Stimulated activated CD8-positive, alpha-beta memory T cell treated with anti-CD3 and anti-CD28 coated beads, Interleukin-15, amount 100 ng/mL, for 48 hours (primary cell): ENCODE measurements at places on chromosomes 5 and 9.

DNA sequence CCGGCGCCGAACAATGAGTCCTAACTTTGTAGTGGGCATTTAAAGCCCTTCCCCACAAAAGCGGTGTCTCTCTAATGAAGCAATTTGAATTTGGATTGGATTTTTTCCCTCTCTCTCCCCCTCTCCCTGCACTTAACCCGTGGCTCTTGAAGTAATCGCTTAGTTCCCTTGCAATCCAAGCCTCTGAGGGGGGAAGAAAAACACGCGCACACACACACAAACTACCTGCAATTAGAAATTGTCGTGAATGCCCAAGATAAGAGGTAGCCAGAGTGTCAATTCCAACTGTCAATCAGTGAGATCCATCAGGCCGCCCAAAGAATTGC, 1.2 kb downstream of the LHX6 start:
- no peak for DNase-seq

DNA sequence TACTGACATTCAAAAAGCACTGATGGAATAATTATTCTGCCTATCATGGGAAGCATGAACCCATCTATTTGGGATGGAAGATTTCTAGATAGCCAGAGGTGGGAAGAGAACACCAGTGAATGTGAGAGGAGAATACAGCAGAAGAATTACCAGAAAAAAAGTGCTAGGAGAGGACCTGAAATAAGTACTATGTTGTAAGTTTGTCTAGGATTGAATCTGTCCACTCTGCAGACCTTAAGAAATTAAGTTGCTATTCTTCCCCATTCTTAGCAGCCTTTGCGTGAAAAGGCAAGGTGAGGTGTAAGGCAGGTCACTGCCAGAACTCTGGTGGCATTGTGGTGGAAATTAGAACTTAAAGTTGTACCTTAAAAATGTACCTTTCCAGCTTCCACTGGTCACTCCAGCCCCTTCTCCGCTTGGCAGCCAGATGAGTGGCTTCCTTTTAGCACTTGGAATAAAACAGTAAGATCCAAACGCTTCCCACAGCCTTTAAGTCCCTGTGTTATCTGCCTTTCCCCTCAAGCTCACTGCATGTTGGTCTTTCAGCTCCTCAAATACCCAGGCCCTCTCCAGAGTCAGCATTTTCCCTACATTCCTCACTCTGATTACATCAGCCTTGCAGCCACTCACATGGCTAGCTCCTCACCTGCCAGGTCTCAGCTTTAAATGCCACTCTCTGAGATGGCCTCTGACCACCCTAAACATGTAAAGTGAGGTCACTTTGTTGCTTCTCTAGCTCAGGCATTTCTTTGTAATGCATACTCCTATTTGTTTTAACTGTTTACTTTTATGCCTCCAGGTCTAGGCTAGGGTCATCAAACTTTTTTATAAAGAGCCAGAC, 253.0 kb downstream of the EPB41L4A start:
- no peak for DNase-seq

- DNase-seq: no peak
These were observed 44.0 kb upstream of the PRUNE2 start for GRCh38 chr9:76949865-76950264.

GRCh38 chr9:126609191-126609590, 4.5 kb upstream of the LMX1B start:
- no peak for DNase-seq

- DNase-seq: no peak
These were observed 114.4 kb upstream of the FBXL7 start for GRCh38 chr5:15385553-15385952.

DNA sequence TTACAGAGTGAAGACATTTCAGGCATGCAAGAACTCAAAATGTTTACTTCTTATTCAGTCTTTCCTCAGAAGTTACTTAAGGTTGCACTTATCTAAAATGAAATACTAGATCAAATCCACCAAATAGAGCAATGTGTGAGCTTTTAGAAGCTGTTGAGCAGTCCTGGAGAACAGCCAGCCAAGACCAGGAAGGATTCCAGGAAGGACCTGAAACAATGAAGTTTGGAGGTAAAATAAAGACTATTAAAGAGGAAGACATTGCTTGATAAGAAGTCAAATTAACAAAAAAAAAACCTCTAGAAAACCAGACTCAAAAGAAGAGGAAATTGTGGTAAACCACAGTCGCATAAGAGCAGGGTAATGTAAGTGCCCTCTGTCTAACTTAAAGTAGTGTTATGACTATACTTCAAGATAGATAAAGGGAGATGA, 156.2 kb upstream of the S1PR3 start:
- no peak for DNase-seq

DNA sequence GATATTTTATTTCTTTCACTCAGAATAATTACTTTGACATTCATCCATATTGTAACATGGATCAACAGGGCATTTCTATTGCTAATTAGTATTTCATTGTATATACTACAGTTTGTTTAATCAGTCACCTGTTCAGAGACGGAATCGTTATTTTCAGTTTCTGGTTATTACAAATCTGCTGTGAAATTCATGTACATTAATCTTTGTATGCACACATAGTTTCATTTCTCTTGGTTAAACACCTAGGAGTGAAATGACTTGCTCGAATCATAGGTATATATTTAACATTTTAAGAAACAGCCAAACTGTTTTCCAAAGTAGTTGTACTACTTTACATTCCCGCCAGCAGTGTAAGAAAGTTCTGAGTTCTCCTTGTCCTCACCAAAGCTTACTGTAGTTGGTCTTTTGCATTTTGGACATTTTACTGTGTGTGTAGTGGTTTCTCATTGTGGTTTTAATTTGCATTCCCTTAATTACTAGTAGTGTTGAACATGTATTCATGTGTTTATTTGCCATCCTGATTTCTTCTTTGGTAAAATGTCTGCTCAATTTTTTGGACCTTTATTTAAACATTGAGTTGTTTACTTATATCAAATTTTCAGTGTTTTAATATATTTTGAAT, 198.2 kb downstream of the SAXO1 start:
- DNase-seq: no peak

GRCh38 chr9:2741441-2742158, 24.3 kb downstream of the KCNV2 start:
- no peak for DNase-seq

- no peak for DNase-seq
These were observed 22.2 kb upstream of the CEP78 start for GRCh38 chr9:78213712-78214111.

GRCh38 chr9:93592643-93593021, 16.2 kb downstream of the PHF2 start:
- DNase-seq: no peak

DNA sequence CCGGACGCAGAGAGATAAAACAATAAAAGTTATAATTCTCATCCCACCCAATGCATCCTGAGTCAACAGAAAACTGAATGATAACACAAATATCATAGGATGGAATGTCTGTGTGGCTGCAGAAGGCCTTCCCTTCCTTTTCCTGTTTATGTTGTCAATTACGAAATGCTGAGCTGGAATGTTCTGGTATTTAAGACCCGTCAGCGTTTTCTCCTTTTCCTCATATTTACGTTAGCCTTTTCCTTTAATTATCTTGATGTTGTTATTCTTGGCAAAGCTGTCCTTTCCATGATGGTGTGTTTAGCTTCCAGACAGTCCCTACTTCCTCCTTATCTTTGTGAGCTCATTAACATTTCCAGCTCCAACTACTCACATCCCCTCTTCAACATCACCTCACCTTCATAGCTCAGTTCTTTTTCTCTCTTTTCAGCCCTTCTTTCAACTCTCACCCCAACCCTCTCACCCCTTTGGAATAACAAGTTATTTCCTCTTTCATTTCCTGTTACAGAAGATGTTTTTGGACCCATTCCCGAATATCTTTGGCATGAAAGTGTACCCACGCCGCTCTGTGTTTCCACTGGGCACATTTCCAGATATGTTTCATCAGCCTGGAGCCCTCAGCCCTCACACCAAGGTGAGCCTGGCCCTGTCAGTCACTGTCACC, 221.6 kb downstream of the NR2F1-AS1 start:
- DNase-seq: no peak

GRCh38 chr5:32462618-32463017, 18.1 kb upstream of the ZFR start:
- DNase-seq: peak; percentile 32

- DNase-seq: no peak
These were observed 55.0 kb upstream of the C9orf72 start for GRCh38 chr9:27628311-27628710.

GRCh38 chr9:112048924-112049691, 126.0 kb downstream of the SUSD1 start:
- no peak for DNase-seq

DNA sequence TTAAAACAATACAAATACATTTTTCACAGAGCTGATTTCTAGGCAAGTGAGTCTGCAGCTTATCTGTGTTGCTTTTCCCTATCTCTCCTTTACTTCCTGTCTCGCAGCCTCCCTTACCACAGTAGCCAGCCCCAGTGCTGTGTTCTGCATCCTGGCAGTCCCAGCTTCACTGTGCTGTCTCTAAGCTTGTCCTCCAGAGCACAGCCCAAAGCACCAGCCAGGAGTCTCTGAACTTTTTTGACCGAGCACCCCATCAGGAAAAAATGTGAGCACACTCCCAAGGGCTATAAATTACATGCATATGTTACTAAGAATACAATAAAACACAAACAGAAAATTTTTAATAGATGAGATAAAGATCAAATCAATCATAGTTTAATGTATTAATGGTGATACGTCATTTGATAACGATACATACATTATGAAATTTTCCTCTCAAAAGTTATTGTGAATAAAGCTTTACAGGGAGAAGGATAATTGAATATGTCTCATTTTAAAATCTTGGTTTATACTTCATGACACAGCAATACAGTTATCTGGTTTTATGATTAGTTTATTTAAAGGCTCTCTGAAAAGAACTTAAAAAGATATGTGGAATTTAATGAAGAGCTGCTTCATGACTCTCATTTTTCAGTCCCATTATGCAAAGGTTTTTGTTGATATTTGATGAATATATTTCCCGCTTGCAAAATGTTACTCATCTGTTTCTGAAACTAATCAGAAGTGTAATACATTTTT, 7.3 kb upstream of the RHOBTB3 start:
- no peak for DNase-seq

GRCh38 chr9:127875306-127875966, 2.0 kb downstream of the AK1 start:
- no peak for DNase-seq
